ENCODE measurements at places on chromosomes 1 and 21.

- DNase-seq = no peak
Measured at GRCh38 chr1:204145033-204145504, 6.8 kb downstream of the ETNK2 start.

- DNase-seq = no peak
Measured at GRCh38 chr1:244349581-244350001, 102.1 kb downstream of the ADSS2 start.

DNA sequence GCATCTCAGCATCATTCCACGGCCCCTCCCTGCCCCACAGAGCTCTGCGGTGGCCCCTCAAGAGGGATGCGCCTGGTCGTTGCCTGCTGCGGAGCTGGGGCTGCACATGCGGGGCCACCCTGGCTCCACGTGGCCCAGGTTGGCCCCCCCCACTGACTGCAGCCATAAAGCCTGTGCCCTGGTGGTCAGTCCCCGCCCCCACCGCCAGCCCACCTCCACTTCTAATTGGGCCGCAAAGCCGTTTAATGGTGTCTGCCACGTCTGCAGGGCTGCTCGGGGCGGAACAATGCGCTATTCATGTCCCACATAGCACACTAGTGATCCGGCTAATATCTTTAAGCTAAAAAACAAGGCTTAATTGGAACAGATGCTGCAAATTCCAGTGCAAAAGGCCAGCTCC, 33.5 kb upstream of the ACTRT2 start:
- no peak for DNase-seq

DNA sequence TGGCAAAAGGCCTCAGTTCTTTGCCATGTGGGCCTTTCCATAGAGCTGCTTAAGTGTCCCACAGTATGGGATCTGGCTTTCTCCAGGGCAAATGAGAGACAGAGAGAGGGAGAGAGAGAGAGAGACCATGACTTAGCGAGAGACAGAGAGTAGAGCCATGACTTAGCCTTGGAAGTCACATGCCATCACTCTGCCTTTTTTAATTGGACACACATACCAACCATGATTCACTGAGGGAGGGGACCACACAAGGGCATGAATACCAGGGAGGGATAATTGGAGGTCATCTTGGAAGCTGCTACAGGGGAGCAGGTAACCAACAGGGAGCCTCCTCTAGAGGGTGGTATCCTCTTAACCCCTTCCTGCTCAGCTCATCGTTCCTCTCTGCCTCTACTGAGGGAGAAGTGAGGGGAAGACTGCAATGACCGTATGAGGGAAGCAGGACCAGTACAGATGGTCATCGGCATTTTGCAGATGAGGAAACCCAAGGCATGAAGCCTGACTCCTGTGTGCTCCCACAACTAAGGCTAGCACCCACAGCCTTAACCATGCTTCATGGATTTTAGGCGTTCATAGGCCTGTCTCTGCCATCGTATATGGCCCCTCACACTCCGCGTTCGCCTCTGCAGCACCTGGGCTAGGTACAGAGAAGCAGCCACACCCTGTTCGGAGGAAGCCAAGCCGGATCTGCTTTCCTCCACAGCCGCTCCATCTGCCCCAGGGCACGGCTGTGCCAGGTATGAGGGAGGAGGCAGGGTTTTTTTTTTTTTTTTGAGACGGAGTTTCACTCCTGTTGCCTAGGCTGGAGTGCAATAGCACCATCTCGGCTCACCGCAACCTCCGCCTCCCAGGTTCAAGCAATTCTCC, 38.6 kb downstream of the MEF2D start:
- no peak for DNase-seq

DNA sequence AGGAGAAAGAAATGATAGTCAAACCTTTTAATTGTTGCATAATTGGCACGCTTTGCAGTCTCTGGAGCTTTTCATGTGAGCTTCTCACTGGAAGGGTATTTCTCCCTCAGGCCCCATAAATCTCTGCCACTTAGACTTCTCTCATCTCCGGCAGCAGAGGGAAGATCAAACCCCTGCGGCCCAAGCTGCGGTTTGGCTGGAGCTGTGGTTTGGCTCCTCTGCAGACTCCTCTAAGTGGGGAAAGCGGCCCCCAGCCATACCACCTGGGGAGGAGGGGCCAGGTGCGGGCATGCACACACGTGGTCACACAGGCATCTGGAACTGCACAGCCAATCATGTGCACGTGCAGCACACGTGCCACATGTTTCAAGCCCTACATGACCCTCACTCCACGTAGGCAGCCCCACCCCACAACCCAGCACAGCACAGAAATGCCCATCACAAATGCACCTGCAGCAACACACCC, 58.3 kb downstream of the UBE2T start:
- DNase-seq = no peak

DNA sequence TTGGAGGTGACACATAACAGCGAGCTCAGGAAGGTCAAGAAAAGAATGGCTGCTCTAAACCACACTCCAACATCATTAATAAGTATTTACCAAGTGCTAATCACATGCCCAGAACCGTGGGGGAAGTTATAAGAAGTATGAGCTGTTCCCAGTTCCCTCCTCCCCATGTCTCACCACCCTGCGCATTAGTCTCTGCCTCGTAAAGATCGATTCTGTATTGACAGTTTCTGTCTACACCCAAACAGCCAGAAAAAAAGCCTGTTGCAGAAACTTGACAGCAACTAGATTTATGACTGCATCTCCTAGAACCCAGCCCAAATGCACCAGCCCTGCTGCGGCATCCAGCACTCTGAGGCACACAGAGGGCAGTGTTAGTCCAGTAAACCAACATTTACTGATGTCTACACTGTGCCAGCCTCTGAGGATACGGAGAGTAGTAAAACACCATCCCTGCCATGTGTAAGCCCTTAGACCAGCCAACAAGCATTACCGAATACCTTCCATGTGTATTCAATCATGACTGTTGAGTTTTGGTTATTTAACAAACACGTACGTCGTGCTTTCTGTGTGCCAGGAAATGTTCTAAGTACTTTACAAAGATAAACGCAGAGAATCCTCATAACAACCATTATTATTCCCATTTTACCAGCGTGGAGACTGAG, 63.6 kb upstream of the ZBTB40 start:
- no peak for DNase-seq

GRCh38 chr21:36542312-36543101, 62.6 kb upstream of the CLDN14 start:
- DNase-seq = no peak

GRCh38 chr1:8875216-8875861, 3.1 kb downstream of the ENO1 start:
- DNase-seq = no peak

- no peak for DNase-seq
Measured at GRCh38 chr1:71687376-71687775, 595.0 kb downstream of the NEGR1 start.

DNA sequence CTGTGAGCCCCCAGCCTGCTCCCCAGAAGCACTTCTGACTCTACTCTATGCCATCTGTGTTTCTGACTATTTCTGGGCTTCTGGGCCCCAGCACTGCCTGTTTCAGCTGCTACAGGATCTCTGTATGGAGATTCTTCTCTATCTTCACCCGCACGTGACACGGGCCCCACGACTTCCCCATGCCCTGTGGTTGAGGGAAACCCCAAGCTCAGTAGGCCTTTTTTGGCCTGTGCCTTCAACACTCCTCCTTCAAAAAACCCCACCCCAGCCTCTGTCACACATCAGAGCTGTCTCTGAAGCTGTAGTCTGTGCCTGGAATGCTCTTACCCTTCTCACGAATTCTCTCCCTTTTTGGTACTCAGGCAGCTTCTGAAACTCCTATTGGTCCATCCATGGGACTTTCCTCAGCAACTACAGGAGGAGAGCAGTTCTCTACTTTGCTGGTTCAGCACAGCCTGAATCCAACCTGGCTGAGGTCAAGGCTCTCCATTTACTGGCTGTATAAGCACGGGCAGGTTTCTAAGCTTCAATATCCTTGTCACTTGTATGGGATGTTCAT, 2.0 kb upstream of the NID1 start:
- peak; percentile 45 for DNase-seq

DNA sequence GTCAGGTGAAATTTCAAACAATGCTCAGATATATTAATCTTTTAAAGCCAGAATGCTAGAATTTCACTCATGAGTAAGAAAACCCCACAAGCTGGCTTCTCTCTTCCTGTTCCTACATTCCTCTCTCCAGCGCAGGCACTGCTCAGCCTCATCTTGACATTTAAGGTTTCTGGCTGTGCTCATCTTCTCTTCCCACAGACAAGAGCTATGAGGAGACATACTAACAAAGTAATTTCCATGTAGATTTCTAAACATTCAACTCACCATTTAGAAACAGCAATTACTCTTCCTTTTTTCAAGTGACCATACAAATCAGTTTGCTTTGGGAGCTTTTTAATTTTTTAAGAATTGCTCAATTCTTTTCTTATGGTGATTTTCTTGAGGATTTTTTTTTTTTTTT, 7.8 kb upstream of the LRRC8D start:
- no peak for DNase-seq

GRCh38 chr1:42784946-42785693, at the start of gene TMEM269:
TMEM269 (plus strand) TSS chr1:42784991; CDS start chr1:42789894, 4,903 bp downstream.
- DNase-seq = peak; percentile 28

GRCh38 chr1:51989582-51990477, 670 bp downstream of the RAB3B start:
- DNase-seq = no peak

DNA sequence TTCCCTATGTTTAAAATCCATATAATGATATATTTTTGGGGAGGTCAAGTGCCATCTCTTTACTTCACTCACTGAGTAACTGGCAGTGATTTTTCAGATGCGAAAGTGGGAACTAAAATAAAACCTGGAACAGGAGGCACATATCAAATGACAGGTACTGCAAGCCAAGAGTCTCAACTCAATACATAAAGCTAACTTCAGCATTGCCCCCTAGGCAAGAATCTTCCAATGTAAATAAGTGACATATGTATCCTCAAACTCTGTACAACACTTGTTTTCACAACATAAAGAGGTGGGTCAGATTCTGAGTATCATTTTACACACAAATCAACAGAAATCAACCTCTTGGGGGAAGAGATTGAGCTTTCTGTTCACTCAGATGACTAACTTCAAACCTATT, 18.1 kb downstream of the DCAF8 start:
- no peak for DNase-seq

DNA sequence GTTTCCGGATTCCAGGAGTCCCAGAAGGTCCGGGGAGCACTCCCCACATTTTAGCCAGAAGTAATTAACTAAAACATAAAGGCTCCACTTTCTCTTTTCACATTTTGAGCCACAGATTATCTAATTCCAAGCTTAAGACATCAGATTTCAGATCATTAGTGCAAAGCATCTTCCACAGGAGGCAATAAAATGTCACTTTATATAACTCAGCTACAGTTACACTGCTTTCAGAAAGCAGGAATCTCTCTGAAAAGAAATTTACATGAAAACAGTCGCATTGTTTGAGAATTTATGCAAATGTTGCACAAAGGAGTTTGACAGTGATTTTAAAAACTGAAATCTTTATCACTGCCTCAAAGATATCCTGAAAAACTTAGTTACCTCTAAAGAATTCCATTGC, 99.7 kb downstream of the LMO4 start:
- no peak for DNase-seq

DNA sequence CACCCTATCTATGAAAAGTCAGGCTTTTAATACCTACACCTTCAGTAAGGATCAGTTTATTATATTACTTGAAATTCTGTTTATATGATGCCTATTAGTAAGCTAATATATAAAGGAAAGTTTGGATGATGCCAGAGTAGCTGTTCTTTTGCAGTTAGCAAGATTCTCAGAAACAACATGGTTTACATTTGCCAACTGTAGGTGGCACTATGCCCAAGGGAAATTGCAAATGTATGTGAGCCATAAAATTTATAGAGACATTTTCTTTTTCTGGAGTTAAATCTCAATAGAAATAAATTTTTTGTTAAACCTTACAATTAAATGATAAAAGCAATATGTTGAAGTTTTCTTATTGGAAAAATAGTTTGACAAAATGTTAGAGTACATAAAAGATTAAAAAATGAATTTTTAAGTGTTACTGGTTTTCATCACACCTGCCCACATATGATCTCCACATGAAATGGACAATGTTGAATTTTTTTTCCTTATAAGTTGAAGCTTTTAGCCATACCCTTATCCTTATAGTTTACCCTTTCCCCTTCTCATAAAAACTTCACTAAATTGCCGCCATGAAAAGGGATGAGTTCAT, 32.1 kb upstream of the EPHX4 start:
- DNase-seq = peak; percentile 19

DNA sequence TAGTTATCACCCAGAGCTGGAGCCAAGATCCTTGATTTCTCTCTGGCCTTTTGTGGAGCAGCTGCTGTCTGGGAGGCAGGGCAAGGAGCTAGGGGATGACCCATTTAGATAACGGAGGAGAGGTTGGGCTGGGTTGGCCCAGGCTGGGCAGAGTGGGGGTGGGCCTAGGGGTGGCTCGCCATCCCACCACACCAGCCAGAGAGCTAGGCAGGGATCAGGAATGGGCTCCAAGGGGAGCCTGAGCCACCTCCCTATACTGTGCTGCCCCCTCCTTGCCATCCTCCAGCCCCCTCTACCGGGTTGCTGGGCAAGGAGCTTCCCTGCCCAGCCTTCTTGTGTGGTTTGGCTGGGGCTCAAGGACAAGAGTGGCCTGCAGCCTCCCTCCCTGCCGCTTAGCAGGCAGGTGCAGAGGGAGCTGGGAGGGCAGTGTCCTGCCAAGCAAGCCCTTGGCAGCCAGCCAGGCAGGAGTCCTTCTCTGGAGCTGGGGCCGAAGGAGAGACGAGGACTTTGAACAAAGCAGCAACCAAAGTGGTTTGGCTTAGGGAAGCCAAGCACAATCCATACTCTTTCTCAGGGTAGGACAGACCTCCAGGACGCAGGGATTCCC, 4.1 kb downstream of the NUAK2 start:
- DNase-seq = no peak

DNA sequence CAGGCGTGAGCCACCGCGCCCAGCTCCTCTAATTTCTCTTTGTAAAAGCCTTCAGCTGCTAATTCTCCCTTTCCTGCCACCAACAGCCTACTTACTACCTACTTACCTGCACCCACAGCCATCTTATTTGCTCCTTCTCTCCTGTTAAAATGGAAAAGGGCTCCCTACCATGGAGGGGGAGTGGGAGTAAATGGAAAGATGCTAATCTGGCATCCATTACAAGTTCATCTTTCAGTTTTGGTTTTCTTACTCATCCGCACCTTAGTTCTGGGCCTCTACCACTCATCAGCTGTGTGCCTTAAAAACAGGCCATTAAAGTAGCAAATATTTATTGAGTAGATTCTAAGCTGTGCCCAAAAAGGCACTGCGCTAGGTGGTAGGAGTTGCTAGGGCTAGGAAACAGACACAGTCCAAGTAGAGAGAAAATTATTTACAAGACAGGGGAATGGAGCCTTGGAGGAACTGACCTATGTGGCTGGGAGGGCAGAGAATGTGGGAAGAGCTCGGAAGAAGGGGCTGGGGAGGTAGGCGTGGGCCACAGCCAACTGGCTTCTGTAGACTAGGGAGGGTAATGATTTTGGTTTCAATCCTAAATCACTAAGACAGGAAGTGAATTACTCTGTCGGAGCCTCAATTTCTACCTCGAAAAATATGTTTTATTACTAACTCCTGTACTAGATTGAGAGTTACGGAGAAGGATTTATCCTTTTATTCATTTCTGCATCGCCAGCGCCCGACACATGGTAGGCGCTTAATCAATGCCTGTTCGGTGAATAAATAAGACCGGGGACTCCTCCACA, 685 bp upstream of the DDI2 start:
- no peak for DNase-seq
